ENCODE measurements at places on chromosomes 12 and 14. TPM values are rescaled to one million over a fixed set of nuclear protein-coding genes. Genes with fewer than 3 reads are reported as not detected.

The EP400 gene
- 24.7 TPM for total RNA-seq

The HSPB8 gene
- 15.4 TPM for total RNA-seq

The NIN gene
- total RNA-seq: 11.1 TPM

The SELPLG gene
- 1.1 TPM for total RNA-seq

The OTOGL gene
- total RNA-seq: not detected

The GRIP1 gene
- total RNA-seq: 6.4 TPM

The PNN gene
- total RNA-seq: 43.4 TPM

The LRRC43 gene
- total RNA-seq: not detected

The GUCY2C gene
- not detected for total RNA-seq

The PPP1R3E gene
- 2.9 TPM for total RNA-seq

The MIPOL1 gene
- 3.4 TPM for total RNA-seq

The P3H3 gene
- total RNA-seq: 27.8 TPM

The PSMB11 gene
- total RNA-seq: not detected

The ABCC9 gene
- total RNA-seq: not detected

The GLIPR1L2 gene
- 0.11 TPM for total RNA-seq

The TNFAIP2 gene
- 346 TPM for total RNA-seq

The CELA1 gene
- not detected for total RNA-seq

The EML5 gene
- 0.53 TPM for total RNA-seq

The MYBPC1 gene
- total RNA-seq: not detected

The KIF5A gene
- 0.19 TPM for total RNA-seq

The FOXG1 gene
- total RNA-seq: 0.10 TPM

The ST8SIA1 gene
- not detected for total RNA-seq

The CDKN3 gene
- 79.0 TPM for total RNA-seq

The TMBIM6 gene
- total RNA-seq: 492 TPM

The ABHD12B gene
- total RNA-seq: not detected

The PZP gene
- not detected for total RNA-seq

The ENDOU gene
- not detected for total RNA-seq

The NELL2 gene
- 0.06 TPM for total RNA-seq

The KCNA5 gene
- not detected for total RNA-seq

The TPH2 gene
- not detected for total RNA-seq

The RDH16 gene
- total RNA-seq: not detected

The NRIP2 gene
- not detected for total RNA-seq

The PGF gene
- total RNA-seq: 5.1 TPM

The ARG2 gene
- 2.2 TPM for total RNA-seq

The LYZ gene
- 0.45 TPM for total RNA-seq

The CLEC9A gene
- not detected for total RNA-seq

The HPD gene
- total RNA-seq: 2.1 TPM

The ASPG gene
- 0.07 TPM for total RNA-seq

The WIF1 gene
- total RNA-seq: not detected

The CCDC184 gene
- 3.3 TPM for total RNA-seq

The HOTAIR gene
- 0.38 TPM for total RNA-seq

The CFAP251 gene
- 1.5 TPM for total RNA-seq

The SYT1 gene
- total RNA-seq: 5.2 TPM

The C12orf60 gene
- total RNA-seq: 2.4 TPM

The BDKRB2 gene
- total RNA-seq: 1.7 TPM

The AKAP5 gene
- total RNA-seq: 0.30 TPM

The PLCZ1 gene
- total RNA-seq: not detected

The NINJ2 gene
- total RNA-seq: 1.1 TPM

The MYO1H gene
- total RNA-seq: not detected

The ANHX gene
- not detected for total RNA-seq

The GALNT8 gene
- total RNA-seq: not detected

The RNASE7 gene
- total RNA-seq: not detected

The SOCS2 gene
- 17.9 TPM for total RNA-seq

The RABGGTA gene
- 17.2 TPM for total RNA-seq

The GZMH gene
- not detected for total RNA-seq

The TBX5 gene
- not detected for total RNA-seq

The TMPRSS12 gene
- total RNA-seq: not detected

Measured in A549 treated with GW870086 at 1 μM for 4 hours (cell line).